ENCODE measurements at places on chromosomes 6 and 20. TPM values are rescaled to one million over a fixed set of nuclear protein-coding genes. Genes with fewer than 3 reads are reported as not detected.

DNA sequence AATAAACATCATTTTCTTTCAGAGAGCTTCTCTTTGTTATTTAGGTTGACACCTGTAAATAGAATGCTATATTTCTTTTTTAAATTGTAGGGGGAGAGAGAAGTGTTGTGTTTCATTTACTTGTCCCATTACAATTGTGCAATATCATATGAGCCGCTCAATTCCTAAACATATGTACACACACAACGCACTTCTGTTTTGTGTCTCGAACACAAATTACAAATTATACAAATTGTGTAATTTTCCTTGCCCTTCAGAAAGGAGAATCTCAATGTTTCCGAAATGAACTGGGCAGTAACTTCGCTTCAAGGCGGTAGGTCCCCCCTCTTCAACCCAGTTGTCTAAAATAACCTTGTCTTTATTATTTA is 2.6 kb upstream of the ABT1 start:
- no peak for DNase-seq
- peaks cover 21% of the 10 kb centered on the region for H3K27me3 ChIP-seq
- peaks cover 16% of the 10 kb centered on the region for H3K4me1 ChIP-seq
- H3K4me3 ChIP-seq = no peak overlapping the region
- H3K36me3 ChIP-seq = peaks cover 12% of the 10 kb centered on the region
- no peak overlapping the region for H3K27ac ChIP-seq

- no peak overlapping the region for H3K27ac ChIP-seq
- no peaks in the 10 kb centered on the region for H3K4me1 ChIP-seq
- H3K27me3 ChIP-seq = no peaks in the 10 kb centered on the region
Observed at GRCh38 chr6:19524366-19525186, 312.6 kb upstream of the ID4 start.

The TXLNB gene
- total RNA-seq = 166 TPM

DNA sequence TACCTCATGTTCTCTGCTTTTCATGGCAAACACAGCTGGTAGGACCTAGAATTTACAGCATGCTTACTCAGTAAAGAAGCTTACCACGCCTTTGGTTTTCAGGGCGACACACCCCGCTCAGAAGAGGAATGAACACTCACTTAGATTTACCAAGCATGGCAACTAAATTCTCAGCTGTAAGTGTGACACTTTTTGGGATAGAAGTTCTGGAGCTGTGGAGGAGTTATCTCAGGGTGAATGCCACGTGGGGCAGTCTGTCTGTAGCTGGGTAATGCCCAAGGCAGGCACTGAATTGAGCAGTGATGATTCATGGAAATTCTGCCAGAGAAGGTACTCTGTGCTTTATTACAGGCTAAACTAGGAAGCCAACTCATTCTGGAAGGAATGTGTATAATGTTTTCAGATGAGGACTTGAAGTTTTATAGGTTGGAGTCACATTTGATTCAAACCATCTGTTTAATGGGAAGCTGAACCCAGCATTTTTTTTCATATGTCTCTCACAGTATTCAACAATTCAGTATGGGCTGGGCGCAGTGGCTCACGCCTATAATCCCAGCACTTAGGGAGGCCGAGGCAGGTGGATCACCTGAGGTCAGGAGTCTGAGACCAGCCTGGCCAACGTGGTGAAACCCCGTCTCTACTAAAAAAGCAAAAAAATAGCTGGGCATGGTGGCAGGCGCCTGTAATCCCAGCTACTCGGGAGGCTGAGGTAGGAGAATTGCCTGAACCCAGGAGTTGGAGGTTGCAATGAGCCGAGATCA is 3.5 kb upstream of the PRIM2 start:
- H3K27ac ChIP-seq = peak overlapping the region; percentile 54
- no peak overlapping the region for H3K4me3 ChIP-seq
- DNase-seq = no peak
- peaks cover 7% of the 10 kb centered on the region for H3K4me1 ChIP-seq
- H3K27me3 ChIP-seq = no peaks in the 10 kb centered on the region

The APCDD1L gene
- total RNA-seq = 0.34 TPM

DNA sequence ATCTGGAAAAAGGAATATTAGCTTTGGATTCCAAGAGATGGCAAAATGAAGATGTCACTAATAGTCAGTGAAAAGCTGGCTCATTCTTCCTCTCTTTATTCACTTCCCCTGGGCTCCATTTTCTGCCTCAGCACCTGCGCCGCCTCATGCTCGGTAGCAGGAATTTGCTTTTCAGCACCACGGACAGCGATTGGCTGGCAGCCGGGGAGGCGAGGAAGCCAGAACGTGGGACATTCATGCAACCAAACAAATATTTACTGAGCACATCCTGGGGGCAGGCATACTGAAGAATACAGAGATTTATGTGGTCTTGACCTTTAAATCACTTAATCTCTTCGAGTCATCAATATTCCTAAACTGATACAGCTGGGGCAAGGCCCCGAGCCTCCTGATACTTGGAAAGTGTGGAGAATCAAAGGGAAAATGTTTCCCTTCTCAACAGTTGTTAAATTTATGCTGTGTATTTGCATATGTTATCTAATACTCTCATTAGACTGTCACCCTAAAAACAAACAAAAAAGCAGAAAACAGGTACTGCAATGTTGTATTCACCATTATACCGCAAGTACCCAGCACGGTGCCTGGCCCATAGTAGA is 12.1 kb upstream of the PDYN start:
- H3K4me3 ChIP-seq = no peak overlapping the region
- no peak overlapping the region for H3K27ac ChIP-seq
- no peaks in the 10 kb centered on the region for H3K36me3 ChIP-seq
- no peaks in the 10 kb centered on the region for H3K4me1 ChIP-seq
- peak; percentile 60 for DNase-seq

The GHRH gene
- not detected for total RNA-seq

GRCh38 chr6:15779726-15780125 is 116.9 kb upstream of the DTNBP1 start:
- no peak overlapping the region for H3K4me3 ChIP-seq
- H3K27me3 ChIP-seq = no peaks in the 10 kb centered on the region
- no peak for DNase-seq
- H3K27ac ChIP-seq = no peak overlapping the region

The TSBP1 gene
- total RNA-seq = not detected

DNA sequence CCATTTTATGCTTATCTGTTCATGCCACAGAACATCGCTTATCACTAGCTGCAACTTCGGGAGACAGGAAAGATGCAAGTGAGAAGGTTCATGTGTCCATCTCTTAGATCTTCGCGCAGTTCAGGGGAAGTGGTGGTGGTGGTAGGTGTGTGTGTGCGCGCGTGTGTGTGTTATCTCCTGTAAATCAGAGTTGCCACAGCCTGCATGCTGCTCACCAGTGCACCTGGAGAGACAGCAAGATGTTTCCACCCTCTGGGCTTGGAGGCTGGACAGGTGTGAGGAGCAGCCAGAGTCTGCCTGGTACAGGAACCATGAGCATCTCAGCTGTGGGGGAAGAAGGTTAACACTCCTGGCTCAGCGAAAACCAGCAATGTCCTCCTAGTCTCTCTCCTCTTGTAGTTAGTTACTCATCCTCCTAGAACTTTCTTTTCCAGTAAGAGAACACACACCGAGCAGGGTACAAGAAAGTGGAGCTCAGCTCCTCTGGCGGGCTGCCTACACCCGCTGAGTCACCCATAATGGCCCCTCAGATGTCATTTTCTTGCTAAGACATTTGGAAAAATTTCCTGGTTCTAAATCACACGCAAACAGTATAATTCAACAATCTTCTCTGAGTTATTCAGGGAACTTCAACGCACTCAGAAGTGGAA is 5.1 kb upstream of the TUBB1 start:
- no peak overlapping the region for H3K4me3 ChIP-seq
- H3K27ac ChIP-seq = peak overlapping the region; percentile 4
- DNase-seq = no peak
- H3K36me3 ChIP-seq = no peaks in the 10 kb centered on the region
- H3K4me1 ChIP-seq = peaks cover 27% of the 10 kb centered on the region

GRCh38 chr20:4147319-4147718 is 132.0 kb upstream of the RNF24 start:
- H3K27ac ChIP-seq = no peak overlapping the region
- no peaks in the 10 kb centered on the region for H3K36me3 ChIP-seq
- H3K4me3 ChIP-seq = no peak overlapping the region
- H3K27me3 ChIP-seq = no peaks in the 10 kb centered on the region

DNA sequence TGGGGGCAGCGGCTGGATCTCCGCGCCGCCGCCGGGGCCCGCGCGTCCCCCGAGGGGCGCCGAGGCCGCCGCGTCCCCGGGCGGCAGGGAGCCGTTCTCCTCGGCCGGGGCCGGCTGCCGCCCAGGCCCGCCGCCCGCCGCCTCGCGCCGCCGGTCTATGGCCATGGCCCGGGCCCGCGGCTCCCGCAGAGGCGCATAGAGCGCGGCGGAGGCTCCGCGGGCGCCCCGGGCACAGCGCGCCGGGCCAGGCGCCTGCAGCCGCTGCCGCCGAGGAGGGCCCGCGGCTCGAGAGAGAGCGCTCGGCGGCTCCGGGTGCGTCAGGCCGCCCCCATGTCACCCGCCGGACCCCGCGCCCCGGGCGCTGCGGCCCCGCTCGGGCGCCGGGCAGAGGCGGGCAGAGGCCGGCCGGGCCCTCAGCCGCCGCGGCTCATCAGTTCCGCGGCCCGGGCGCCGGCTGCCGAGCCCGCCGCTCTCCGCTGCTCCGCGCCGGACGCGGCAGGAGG is 404 bp downstream of the SLC22A23 start:
- H3K27ac ChIP-seq = no peak overlapping the region
- peak overlapping the region; percentile 65 for H3K4me3 ChIP-seq
- H3K36me3 ChIP-seq = no peaks in the 10 kb centered on the region
- no peak for DNase-seq

GRCh38 chr6:108958900-108959770 is 110.9 kb downstream of the ARMC2 start:
- H3K27ac ChIP-seq = no peak overlapping the region
- H3K27me3 ChIP-seq = no peaks in the 10 kb centered on the region
- peaks cover 9% of the 10 kb centered on the region for H3K4me1 ChIP-seq
- DNase-seq = no peak

The ID4 gene
- 29.6 TPM for total RNA-seq

The AFG1L gene
- 1.9 TPM for total RNA-seq

The ATP6V1G2 gene
- total RNA-seq = 1.2 TPM

- DNase-seq = no peak
- H3K27me3 ChIP-seq = no peaks in the 10 kb centered on the region
- H3K27ac ChIP-seq = no peak overlapping the region
- H3K4me3 ChIP-seq = no peak overlapping the region
Observed at GRCh38 chr6:23091795-23092194, 522.4 kb downstream of the HDGFL1 start.

DNA sequence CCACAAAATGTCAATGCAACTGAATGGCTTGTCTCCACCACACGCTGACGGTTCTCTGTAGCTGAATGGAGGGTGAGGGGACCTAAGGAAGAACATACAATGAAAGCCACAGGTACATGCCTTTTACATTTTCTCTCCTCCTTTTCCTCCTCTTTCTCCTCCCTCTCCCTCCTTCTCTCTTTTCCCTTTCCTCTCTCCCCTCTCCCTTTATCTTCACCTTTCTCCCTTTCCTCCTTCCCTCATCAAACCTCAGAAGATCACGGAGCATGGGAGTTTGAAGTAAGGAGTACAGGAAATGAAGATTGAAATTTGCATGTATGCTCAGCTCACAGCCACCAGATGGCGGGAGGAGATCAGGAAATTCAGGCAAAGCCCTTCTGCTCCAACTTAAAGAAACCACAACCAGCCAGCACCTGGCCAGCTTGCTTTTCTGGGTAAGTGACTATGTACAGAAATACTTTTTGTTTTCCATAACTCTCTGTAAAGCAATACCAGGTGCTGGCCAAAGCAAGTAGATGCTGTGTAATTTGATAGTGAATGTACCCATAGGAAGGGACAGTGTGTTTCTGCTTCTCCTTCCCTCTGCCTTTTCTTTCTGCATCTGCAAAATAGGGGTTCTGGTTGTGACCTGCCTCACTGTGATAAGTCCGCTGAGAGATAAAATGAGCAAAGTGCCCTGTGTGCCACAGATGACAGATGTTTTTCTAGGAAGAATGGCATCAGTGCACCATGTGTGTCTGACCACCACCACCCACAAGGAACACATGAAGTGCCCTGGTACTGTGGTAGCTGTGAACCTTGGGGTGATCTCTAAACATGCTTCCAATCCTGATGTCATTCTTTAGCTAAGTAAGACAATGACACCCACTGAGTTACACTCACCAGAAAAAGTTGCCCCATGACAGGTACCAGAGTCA is 18.6 kb upstream of the FOXO3 start:
- H3K27ac ChIP-seq = no peak overlapping the region
- H3K4me1 ChIP-seq = peaks cover 3% of the 10 kb centered on the region
- H3K4me3 ChIP-seq = no peak overlapping the region
- H3K27me3 ChIP-seq = no peaks in the 10 kb centered on the region
- H3K36me3 ChIP-seq = no peaks in the 10 kb centered on the region
